ENCODE measurements at places on chromosomes 3 and 15. TPM values are rescaled to one million over a fixed set of nuclear protein-coding genes. Genes with fewer than 3 reads are reported as not detected.

Gene THSD4
- total RNA-seq = 73.5 TPM

Gene CCNB2
- total RNA-seq = 108 TPM

Gene SERPINI2
- total RNA-seq = not detected

GRCh38 chr15:90031231-90031791 lies 30.2 kb downstream of the ZNF710 start:
- DNase-seq = no peak

DNA sequence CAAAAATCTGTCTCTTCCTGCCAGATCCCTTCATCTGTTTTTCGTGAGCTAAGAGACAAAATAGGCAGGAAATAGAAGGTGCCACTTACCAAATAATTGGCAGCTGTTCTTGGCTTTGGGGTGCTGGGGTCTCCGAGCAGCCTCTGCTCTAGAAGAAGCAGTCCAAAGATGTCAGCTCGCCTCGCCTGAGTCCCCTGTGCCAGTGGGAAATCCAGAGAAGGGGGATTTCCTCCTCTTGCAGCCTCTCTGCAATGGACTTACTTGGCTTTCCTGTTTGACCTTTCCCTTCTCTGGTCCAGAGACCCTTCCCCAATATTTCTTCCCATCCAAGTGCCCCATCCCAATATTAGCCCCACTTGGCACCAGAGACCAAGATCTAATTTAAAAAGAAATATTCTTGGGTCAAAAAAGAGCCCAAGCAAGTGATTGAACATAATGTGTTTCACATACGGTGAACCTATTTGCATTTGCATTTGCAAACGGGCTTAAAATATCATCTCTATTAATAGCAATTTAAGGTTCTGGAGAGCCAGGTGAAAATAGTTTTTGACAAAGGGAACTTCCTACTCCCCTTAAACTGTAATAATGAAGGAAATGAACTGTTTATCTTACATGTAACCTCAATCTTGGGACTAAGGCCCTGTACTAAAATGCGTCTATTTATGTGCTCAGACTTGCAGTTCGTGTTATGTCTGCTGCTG lies 23.2 kb downstream of the CD86 start:
- DNase-seq = no peak

- DNase-seq = no peak
These were observed 96.3 kb downstream of the PCCB start for GRCh38 chr3:136346486-136346885.

DNA sequence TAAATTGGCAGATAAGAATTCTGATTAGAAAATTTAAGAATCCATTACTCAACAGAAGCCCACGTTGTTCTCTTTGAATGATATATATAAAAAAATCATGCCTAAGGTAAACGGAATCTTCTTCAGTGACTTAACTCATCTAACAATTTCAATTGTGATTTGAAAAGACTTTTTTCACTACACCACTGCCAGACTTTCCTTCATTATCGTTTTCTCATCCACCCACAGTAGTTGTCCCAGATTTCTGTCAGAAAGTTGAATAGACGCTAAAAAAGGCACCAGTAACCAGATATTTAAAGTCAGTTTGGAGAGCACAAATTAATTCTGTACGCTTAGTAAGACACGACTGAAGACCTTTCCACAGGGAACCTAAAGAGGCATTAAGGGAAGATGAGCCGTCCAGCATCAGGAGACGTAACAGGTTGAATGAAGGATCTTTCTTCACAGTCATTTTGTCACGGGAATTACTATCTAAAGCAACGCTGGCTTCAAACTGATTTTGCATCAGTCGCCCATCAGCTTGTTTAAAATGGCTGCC lies 1.3 kb downstream of the HIGD1A start:
- DNase-seq = no peak

DNA sequence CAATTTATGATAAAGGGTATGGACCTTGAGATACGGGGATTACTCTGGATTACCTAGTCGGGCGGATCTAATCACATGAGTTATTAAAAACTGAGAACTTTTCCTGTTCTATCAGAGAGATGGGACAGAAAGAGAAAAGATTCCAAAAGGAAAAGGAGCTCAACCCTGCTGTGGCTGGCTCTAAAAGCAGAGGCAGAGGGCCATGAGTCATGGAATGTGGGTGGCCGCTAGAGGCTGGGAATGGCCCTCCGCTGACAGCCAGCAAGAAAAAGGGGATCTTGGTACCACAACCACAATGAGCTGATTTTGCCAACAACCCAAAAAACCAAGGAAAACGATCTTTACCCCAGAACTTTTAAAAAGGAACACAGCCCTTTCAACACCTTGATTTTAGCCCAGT lies 210.0 kb downstream of the MAGI1 start:
- DNase-seq = no peak

DNA sequence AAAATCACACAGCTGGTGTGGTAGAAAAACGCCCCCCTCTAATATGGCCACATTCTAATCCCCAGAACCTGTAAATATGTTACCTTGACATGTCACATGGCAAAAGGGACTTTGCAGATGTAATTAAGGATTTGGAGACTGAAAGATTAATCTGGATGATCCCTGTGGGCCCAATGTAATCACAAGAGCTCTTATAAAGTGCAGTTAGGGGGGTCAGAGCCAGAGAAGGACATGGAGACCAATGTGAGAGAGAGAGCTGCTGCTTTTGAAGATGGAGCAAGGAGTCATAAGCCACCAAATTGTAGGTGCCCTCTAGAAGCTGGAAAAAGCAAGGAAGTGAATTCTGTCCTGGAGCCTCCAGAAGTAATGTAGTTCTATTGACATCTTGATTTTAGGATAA lies 152.6 kb downstream of the PEX5L start:
- DNase-seq = no peak

DNA sequence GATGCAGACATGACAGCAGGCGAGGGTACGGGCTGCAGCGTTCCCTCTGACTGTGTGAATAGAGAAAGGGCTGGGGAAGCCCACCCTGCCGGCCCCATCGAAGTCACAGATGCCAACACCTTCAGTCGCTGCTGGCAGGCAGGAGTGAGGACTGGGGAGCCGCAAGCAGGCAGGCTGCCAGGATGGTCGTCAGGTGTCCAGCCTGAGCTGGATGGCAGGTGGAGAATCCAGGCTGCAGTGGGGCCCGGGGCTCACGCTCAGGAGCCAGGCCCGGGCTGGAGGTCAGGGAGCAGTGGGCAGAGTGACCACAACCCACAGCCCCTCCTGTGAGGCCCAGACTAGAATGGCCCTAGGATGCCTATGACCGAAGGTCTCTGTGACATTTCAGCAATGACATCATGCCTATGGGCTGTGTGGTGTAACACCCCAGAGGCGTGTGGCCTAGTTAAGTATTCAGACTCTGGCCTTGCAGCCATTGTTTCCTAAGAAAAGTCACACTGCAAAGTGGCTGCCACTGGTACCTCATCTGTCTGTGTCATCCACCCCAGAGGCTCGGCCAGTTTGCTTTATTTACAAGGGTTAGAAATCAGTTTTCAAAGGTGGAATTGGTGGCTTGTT lies 15.7 kb downstream of the PRR23E start:
- DNase-seq = no peak
